ENCODE measurements at places on chromosomes 1 and 21. TPM values are rescaled to one million over a fixed set of nuclear protein-coding genes. Genes with fewer than 3 reads are reported as not detected.

Gene CFHR1
- total RNA-seq, result not detected

DNA sequence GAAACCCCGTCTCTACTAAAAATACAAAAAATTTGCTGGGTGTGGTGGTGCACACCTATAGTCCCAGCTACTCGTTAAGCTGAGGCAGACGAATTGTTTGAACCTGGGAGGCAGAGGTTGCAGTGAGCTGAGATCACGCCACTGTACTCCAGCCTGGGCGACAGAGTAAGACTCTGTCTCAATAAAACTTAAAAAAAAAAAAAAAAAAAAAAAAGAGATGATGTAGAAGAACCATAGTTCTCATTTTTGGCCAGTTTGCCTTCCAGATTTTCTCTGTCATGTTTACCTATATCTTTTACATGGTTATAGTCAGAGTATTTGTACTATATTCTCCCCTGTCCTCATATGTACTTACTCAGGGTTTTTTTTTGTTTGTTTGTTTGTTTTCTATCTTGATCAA lies 53.6 kb downstream of the UCK2 start:
- DNase-seq, result no peak

- DNase-seq, result no peak
These were observed 79.9 kb downstream of the PRDM2 start for GRCh38 chr1:13779930-13780329.

GRCh38 chr21:44443891-44444285 lies 11.4 kb upstream of the LRRC3 start:
- DNase-seq, result no peak

Gene DNM3
- 0.91 TPM for total RNA-seq

DNA sequence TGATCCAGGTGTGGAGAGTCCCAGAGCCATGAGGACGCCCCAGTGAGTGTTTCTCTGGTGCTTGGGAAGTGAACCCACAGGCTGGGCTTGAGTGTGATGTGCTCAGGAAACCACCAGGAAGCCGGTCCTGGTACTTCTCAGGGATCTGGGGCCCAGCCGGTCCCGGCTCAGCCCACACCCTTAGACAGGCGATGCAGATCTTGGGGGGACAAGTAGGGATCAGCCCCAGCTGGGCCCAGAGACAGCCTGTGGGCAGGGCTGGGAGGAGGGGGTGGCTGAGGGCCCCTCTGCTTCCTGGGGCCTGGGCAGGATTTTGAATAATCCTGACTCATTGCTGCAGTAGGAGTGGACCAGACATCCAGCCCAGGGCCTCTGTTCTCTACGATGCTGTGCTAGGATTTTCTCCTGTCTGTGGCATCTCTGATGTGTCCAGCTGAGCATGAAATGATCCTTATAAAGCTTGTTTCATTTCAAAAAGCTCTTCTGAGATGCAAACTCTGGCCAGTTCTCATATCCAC lies 698.0 kb downstream of the PTPRU start:
- no peak for DNase-seq

Gene CREG1
- 183 TPM for total RNA-seq

GRCh38 chr1:198268784-198269645 lies 112.2 kb downstream of the NEK7 start:
- DNase-seq, result no peak

GRCh38 chr1:59750328-59751003 lies 64.3 kb upstream of the HOOK1 start:
- DNase-seq, result no peak

DNA sequence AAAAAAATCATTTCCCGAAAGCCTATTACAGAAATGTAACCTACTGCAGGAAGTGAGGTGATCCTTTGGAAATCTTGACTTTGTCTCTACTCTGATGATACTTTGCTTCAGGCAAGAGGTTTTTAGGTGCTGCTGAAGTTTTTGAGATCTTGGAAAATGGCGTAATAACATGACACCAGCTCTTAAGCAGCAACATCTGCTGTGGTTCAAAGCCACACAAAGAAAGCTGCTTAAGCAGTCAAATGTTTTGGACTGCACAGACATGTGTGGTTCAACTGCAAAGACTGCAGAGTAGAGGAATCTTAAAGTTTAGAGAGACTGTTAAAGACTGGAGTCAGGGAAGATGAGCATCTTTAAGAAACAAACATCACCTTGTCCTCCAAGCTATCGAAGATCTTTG lies 139.0 kb downstream of the RASAL2 start:
- DNase-seq, result no peak

- no peak for DNase-seq
These were observed 27.5 kb downstream of the SLC6A17 start for GRCh38 chr1:110177775-110178174.

DNA sequence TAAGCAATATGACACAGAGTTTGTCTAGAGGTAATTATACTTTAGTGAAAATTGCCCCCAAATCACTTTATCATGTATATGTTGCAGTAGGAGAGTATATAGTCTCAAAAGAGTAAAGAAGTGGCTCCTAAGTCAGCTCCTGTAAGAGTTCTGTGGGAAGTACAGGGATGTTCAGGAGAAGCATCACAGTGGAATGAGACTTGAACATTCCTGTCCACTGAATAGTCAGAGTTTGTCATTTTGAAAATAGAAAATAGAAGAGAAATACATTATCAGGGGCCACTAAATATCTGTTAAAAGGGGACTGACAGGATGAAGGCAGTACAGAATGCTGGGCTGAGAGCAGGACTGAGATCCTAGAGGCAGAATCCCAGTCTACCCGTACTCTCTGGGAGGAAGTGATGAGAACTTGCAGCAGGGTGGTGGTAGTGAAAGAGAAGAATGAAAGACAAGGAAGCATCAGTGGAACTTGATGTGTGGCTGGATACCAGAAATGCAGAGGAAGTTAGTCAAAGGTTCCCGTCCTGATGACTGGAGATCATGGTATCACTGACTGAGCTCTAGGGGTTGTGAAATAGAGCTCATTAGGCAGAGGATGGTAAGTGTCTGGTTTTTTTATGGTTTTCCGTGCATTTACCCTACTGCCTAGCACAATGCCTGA lies 153.4 kb downstream of the FMN2 start:
- DNase-seq, result no peak

Gene LYPD8
- total RNA-seq, result not detected

Gene BCAN
- not detected for total RNA-seq

- DNase-seq, result no peak
These were observed 20.7 kb downstream of the PEX14 start for GRCh38 chr1:10495475-10495817.

Gene SRGAP2B
- total RNA-seq, result 13.5 TPM

DNA sequence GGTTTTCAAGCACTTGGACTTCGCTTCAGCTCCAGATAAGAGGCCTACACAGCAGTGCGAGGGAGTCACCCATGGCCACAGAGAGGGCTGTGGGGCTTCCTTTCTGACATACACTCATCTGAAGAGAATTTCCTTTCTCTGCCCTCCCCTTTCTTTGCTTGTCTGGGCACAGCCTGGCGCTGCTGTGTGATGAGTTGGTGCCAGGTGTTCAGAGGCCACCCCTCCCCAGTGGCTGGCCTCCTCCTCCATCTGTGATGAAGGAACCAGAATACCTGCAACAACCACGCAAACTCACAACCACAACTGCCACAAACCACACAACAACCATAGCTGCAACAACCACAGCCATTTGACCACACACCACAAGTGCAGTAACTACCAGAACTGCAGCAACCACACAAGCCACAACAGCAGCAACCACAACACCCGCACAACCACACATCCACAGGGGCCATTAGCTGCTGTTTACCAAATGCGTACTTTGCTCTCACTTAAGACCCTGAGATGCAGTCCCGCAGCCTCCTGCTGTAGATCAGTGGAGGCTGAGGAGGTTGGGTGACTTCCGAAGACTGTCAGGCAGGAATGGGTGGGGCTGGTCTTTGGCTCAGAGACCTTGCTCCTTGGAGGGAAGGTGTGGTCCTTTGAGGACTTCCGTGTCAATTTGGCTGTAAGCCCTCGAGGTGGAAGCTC lies 71.1 kb downstream of the IER5 start:
- no peak for DNase-seq

DNA sequence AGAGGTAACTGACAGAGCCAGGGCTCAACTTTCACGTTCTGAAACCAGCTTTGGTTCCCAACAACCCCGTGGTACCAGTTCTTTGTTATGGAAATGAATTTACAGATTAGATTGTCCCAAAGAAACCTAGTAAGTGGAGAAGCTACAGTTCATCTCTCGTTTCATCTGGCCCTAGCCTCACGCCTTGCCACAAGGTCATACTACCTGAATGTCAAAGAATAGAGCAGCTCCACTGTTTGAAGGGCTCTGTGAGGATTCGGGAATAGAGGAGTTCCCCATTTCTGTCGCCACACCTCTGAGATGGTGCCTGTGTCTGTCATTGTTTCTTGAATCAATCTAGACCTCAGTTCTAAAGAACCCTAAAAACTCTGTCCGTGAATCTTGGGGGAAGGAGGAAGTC lies 15.0 kb upstream of the CDC42 start:
- no peak for DNase-seq

Gene PGM1
- total RNA-seq, result 44.9 TPM

Gene SIKE1
- 18.3 TPM for total RNA-seq

DNA sequence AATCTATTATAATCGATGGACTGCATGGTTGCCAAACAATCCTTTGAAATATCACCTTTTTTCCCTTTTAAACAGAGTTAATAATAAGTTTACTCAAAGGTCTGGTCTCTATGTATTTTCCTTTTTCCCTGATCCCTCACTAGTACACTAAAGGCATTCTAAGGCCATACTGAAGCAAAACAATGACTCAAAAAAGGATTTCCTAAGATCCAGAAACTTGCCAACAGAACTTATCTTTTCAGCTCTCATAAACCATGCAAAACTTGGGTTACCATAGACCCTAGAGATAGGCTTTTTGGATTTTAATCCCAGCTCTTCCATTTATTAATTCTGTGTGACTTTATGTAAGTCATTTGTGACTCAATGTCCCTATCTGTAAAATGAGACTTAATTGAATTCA lies 77.1 kb downstream of the IFI44 start:
- DNase-seq, result no peak

GRCh38 chr1:243944429-243945160 lies 94.6 kb upstream of the AKT3 start:
- DNase-seq, result no peak

- DNase-seq, result no peak
These were observed 500.0 kb downstream of the PLPP3 start for GRCh38 chr1:56079391-56079790.

GRCh38 chr21:41970751-41971653 lies 17.2 kb upstream of the C2CD2 start:
- DNase-seq, result no peak

- DNase-seq, result no peak
These were observed 11.7 kb downstream of the UBE2G2 start for GRCh38 chr21:44789880-44790279.

DNA sequence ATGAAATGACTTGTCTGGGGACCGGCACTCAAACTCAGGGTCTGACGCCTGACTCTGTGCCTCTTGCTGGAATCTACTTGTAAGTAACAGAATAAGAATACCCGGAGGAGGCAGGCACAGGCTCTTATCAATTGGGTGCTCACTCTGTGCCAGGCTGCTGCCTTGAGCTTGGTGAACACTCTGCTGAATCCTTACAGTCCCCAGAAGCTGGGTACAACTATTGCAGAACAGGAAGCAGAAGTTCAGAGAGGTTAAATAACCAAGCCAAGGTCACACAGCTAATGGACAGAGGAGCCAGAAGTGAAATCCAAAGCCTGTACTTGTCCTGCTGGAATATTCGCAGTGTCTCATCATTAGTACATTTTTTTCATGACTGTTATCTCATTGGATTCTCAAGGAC lies 86.0 kb downstream of the EPHB2 start:
- no peak for DNase-seq

GRCh38 chr21:15059397-15059796 lies 5.4 kb downstream of the NRIP1 start:
- DNase-seq, result no peak

DNA sequence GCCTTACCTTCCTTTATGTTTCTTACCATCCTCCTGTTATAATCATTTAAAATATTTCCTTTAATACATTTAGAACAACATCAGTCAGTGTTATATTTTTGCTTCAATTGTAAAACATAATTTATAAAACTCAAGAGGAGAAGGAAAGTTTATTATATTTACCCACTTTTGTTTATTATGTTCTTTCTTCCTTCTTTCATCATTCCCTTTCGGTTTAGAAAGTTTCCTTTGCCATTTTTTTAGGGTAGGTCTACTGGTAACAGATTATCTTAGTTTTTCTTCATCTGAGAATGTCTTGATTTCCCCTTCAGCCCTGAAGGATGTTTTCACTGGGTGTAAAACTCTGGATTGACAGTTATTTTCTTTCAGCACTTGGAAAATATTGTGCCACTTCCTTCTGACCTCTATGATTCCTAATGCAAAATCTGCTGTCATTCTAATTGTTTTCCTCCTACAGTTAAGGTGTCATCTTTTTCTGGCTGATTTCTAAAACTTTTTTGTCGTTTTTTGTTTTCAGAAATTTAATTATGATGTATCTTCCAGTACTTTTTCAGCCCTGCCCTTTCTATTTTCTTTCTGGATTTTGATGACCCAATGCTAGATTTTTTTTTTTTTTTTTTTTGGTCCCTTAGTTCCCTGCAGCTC lies 25.0 kb downstream of the PTPN22 start:
- no peak for DNase-seq

Gene HEYL
- total RNA-seq, result 0.59 TPM

Gene LDLRAP1
- 19.6 TPM for total RNA-seq

Gene CLIC6
- 0.83 TPM for total RNA-seq

- no peak for DNase-seq
These were observed 73.5 kb upstream of the VCAM1 start for GRCh38 chr1:100646001-100646400.

Gene RNF223
- total RNA-seq, result 11.8 TPM

- no peak for DNase-seq
These were observed 46.2 kb upstream of the SSX2IP start for GRCh38 chr1:84736445-84736844.

GRCh38 chr1:205317311-205317917 lies 4.1 kb downstream of the NUAK2 start:
- DNase-seq, result no peak

Gene EDARADD
- 9.6 TPM for total RNA-seq

Gene FMO2
- total RNA-seq, result 53.4 TPM

Gene FMO1
- total RNA-seq, result 0.18 TPM

Gene GJB5
- 123 TPM for total RNA-seq

Gene LCE1E
- total RNA-seq, result not detected

Gene CFAP107
- not detected for total RNA-seq
